AG04449 (cell line): ENCODE measurements at places on chromosomes 4 and X.

DNA sequence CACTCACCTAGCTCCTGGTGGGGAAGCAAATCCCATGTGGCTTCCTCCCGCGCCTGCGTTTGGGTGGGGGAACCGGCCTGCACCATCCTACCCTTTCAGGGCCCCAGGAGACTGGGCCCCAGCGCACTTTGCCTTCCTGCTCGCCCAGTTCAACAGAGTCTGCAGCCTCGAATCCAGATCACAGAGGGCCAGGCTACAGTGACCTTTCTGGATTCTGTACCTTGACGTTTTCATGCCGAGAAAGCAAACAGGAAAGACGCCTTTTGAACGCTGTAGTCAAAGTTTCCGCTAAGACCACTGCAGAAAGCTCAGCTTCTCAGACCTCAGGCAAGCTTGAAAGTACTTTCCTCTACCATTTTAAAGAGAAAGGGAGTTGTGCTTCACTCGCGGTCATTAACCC lies 7.4 kb upstream of the BEND2 start:
- no peak for DNase-seq

GRCh38 chr4:77798385-77798784 lies 20.8 kb downstream of the CNOT6L start:
- DNase-seq = no peak

DNA sequence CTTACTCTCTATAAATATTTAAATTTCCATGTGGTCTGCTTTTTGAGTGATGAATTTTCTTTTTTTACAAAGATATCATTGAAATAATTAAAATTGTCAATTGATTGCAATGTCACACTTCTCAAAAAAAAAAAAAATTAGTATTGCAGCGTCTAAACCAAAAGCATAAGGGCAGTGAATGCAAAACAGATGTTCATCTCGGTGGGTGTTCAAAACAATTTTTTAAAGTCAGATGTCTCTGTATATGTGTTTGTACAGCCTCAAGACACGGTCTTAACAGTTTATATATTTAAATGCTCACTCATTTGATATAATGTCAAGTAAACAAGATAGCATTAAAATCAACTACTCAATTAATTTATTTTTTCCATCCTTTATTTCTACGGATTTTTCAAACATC lies 52.3 kb downstream of the PALLD start:
- DNase-seq = no peak

- DNase-seq = no peak
Observed at GRCh38 chr4:88858752-88859151, 161.1 kb upstream of the NAP1L5 start.

- DNase-seq = no peak
Observed at GRCh38 chrX:150364347-150365050, 1.4 kb downstream of the MAMLD1 start.

DNA sequence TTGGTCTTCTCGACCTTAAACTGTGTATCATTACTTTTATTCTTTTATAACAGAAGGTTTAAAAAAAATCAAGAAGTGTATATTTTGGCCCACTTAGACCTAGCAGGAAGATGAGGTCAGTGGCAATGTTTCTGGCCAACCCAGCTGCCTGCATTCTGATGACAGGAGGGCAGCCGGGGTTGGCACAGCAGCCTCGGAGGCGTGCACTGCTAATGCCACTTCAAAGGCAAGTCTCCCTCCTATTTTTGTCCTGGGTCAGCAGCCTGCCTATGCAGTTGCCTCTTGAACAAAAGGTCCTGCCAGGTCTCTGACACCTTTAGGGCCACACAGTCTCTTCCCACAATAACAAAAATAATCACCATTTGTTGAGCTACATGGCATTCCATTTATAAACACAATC lies 89.4 kb upstream of the MYOZ2 start:
- DNase-seq = no peak

DNA sequence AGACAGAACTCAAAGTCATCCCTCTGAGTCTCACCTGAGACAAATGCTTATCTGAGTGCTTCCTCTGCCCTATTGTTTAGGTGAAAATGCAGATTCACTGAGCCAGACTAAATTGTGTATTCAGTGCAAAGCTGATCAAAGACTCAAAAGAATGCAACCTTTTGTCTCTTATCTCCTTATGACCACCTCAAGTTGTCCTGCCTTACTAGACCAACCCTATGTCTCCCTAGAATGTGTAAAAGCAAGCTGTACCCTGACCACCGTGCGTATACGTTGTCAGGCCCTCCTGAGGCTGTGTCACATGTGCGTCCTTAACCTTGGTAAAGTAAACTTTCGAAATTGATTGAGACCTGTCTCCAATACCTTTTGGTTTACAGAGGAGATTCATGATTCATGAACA lies 63.6 kb upstream of the SH3RF1 start:
- DNase-seq = no peak

- DNase-seq = no peak
Observed at GRCh38 chr4:143287572-143287923, 49.1 kb upstream of the GAB1 start.

DNA sequence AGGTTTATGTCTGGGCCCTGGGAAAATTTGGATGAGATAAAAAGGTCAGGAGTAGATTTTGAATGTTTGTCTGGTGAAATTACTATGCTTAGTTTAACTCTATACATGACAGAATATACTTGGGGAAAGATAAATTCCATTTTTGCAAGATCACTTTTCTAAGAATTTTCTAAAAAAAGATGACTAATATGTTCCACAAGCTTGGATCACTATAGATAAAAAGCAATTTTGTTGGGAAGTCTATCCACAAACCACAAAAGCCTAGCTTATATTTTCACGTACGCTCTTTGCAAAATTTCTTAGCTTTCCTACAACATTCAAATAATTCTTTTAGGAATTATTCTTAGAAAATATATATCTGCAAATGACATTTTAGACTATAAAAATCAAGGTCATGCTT lies 20.6 kb upstream of the COQ2 start:
- DNase-seq = no peak

DNA sequence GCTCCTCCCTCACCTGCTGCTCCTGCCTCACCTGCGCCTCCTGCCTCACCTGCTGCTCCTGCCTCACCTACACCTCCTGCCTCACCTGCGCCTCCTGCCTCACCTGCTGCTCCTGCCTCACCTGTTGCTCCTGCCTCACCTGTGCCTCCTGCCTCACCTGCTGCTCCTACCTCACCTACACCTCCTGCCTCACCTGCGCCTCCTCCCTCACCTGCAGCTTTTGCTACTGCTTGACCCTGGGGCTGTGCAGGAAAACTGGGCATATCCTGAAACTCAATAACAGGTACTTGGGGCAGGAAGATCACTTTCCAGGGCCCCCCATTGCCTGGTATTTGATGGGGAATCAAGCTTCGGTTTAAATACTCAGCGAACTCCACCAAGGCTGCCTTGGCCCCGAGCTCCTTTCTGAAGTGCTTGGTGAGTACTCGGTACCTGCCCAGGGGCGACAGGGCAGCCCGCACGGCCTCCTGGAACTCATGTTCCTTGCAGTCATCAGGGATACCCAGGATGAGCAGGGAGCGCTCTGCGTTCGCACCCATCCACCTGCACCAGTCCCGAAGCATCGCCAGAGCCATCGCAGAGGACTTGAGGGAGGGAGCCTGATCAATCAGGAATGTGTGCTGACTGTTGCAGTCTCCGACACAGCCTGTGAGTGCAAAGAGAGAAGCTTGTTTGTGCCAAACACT lies 2.7 kb downstream of the PNMA6E start:
- DNase-seq = no peak

- no peak for DNase-seq
Observed at GRCh38 chr4:93317057-93317456, 511.5 kb upstream of the ATOH1 start.

DNA sequence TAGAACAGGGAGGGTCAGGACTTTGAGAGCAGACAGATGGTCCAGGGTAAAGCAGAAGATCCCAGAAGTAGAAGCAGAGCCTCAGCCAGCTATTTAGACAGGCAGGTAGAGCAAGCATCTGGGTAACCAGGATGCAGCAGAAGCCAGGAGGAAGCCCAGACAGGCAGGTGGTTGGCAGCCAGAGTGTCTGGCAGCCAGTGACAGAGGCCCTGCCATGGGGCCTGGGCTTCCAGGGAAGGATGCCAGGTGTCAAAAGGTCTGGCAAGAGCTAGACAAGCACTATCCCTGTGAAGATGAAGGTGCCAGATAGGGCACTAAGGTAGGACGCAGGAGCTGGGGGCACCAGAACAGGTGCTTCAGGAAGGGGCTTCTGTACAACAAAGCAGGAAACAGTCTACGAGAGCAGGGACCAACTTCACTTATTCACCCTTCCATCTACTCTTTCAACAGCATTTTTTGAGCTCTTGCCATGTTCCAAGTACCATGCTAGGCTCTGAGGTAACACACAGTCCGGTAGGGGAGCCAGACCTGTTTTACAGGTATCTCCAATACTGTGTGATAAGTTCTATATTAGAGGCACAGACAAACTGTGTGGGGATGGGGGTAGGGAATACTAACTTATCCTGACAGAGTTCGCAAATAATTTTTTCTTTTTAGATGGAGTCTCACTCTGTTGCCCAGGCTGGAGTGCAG lies 38.1 kb upstream of the GJB1 start:
- DNase-seq = no peak

DNA sequence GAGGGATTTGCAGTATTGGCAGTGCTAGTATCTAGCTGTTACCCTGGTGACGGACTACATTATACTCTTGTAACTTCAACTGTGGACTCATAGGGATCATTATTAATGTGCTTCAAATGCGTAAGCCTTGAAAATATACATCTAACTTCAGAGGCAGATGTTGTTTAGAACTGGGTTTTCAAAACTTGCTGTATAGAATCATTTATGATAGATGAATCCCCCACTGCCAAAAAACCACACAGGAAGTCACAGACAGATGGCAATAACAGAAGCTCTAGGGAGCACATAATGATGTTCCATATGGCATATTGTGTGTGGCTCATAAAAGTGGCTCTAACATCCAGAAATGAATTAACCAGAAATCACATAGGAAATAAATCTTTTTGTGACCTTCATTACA lies 62.3 kb upstream of the RELL1 start:
- DNase-seq = no peak

DNA sequence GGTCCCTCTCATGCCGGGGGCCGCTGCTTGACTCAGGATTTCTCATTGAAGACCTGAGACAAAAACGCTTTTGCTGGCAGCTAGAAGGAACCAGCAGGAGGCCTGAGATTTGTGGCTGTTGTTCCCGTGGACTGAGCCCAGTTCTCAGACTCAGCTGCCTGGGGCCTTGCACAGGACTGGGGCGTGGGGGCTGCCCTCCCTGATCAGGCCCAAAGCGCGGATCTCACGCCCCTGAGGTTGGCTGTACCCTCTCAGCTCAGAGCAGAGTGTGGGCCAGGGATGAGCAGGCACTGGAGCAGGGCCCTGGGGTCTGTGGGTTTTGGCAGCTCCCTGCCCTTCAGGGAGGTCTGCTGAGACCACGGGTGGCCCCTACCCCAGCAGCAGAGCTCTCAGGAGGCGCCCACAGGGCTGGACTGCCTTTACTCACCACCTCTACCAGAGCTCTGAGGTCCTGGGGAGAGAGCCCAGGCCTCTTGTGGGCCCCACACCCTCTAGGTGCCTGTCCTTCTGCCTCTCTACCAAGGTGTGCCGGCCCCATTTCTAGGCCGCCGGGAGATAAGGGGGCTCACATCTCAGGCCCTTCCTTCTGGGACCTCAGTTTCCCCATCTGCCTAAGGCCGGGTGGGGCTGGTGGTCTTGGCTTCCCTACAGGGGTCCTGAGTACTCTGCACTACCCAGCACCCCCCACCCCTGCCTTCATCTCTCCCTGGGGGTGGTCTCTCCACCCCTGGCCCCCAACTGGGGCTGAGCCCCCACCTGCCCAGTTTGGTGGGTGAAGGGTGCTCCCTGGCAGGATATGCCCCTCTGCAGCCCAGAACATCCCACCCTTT lies 5.6 kb downstream of the MSANTD1 start:
- no peak for DNase-seq

DNA sequence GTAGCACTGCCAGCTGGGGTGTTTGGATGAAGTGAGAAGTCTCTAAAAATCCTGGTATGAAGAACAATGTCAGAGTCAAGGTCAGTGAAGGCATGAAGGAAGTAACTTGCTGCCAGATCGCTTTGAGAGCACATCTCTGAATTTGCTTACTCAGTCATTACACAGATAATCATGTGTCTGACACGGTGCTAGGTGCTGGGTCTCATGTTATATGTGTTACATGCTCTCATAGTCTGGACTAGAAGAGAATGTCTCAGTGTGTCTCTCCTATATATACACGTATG lies 337.9 kb downstream of the ARHGAP10 start:
- no peak for DNase-seq

DNA sequence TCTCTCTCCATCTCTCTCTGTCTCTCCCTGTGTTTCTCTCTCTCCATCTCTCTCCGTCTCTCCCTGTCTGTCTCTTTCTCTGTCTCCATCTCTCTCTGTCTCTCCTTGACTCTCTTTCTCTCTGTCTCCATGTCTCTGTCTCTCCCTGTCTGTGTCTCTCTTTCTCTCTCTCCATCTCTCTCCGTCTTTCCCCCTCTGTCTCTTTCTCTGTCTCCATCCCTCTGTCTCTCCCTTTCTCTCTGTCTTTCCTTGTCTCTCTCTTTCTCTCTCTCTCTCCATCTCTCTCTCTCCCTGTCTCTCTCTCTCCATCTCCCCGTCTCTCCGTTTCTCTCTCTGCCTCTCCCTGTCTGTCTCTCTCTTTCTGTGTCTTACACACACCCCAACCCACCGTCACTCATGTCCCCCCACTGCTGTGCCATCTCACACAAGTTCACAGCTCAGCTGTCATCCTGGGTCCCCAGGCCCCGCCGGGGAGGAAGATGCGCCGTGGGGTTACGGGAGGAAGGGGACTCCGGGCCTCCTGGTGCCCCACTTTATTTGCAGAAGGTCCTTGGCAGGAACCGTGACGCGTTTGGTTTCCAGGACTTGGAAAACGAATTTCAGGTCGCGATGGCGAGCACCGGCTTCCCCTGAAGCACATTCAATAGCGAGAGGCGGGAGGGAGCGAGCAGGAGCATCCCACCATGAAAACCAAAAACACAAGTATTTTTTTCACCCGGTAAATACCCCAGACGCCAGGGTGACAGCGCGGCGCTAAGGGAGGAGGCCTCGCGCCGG lies 1.2 kb upstream of the SHOX start:
- no peak for DNase-seq

- no peak for DNase-seq
Observed at GRCh38 chrX:38318196-38318595, 9.1 kb downstream of the RPGR start.

DNA sequence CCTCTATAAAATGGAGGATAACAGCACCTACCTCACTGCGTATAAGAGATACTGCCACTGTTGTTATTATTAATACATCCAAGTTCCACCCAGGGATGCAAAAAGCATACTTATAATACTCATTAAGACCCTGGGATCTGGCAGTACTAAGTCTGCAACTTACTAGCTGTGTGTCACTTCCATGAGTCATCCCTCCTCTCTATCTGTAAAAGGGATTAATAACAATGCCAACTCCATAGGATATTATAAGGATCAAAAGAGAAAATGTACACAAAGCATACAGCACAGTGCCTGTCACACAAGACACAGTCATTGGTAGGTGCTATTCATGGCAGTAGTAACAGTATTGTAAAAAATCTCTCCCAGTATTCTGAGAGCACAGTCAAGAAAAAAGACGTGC lies 216.7 kb downstream of the HS6ST2 start:
- DNase-seq = no peak

GRCh38 chrX:69128588-69128987 lies 36.7 kb downstream of the PJA1 start:
- no peak for DNase-seq
